ENCODE measurements at places on chromosomes 6 and 20.

- no peak for DNase-seq
Measured at GRCh38 chr6:121794630-121795029, 359.2 kb downstream of the GJA1 start.

- DNase-seq = no peak
Measured at GRCh38 chr6:162493917-162494316, 233.6 kb downstream of the PRKN start.

- no peak for DNase-seq
Measured at GRCh38 chr20:20293691-20294385, 74.1 kb upstream of the INSM1 start.

DNA sequence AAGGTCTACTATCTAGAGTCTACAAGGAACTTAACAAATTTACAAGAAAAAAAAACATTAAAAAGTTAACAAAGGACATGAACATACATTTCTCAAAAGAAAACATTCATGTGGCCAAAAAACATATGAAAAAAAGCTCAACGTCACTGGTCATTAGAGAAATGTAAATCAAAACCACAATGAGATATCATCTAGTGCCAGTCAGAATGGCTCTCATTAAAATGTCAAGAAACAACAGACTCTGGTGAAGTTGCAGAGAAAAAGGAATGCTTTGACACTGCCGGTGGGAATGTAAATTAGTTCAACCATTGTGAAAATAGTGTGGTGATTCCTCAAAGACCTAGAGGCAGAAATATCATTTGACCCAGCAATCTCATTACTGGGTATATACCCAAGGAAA, 48.3 kb downstream of the OGFRL1 start:
- no peak for DNase-seq

DNA sequence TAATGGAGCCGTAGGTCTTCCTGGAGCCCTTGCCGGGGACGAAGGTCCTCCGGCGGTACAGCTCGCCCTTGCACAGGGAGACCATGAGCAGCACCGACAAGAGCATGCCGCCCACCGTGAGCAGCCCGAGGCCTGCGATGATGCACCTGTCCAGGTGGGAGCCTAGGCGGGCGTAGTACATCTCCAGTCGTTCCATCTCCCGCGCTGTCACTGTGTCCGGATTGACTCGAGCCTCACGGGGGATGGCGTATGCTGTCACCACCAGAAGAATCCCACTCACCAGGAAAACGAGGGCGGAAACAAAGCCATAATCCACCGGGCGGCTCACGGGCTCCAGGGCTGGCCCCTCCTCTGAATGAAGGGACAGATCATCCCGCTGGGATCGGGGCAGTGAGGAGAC, 3.8 kb downstream of the TMEM74B start:
- DNase-seq = no peak

- no peak for DNase-seq
Measured at GRCh38 chr6:116518621-116519368, 7.4 kb downstream of the CALHM5 start.

Data from NCI-H1105 (cell line).